ENCODE measurements at places on chromosomes 5 and 9. TPM values are rescaled to one million over a fixed set of nuclear protein-coding genes. Genes with fewer than 3 reads are reported as not detected.

- DNase-seq = no peak
Observed at GRCh38 chr5:167052791-167053190, 1238.7 kb upstream of the WWC1 start.

- peak; percentile 86 for DNase-seq
Observed at GRCh38 chr9:128164307-128164885, 4.3 kb downstream of the BBLN start.

DNA sequence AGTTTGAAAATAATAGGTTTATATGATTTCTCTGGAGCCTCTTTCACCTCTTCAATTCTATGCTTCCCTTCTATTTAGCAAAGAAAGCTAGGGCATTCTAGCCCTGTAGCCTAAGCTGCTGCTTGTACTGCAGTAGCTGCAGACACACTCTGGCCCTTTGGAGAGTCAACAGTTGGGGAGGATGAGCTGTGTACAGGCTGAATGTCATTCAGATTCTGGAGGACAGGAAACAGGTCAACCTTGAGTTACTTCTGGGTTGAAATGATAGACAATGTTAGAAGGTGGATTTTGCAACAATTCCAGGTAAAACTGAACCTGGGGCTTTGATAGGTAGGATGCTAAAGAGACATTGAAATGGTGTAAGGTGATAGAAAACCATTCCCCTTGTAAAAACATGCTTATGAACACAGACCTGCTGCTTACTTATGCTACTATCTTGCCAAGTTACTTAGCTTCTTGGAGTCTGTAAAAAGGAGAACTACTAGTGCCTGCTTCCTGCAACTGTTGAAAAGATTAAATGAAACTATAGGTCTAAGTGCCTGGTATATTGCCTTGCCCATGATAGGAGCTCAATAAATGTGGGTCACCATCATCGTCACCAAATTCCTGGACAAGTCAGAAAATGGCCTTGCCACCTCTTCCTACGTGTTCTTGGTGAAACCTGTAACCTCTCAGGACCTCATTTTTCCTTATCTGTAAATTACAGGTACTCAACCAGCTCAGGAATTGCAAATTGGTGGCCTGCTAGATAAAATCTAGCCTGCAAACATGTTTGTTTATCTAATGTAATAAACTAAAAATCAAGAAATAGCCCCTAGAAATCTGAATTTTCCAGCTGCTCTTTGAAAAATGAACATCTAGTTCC, 83.7 kb downstream of the GALNT10 start:
- no peak for DNase-seq

PTTG1 gene
- 29.8 TPM for total RNA-seq

- no peak for DNase-seq
Observed at GRCh38 chr9:99557816-99558215, 263.9 kb upstream of the NR4A3 start.

DNA sequence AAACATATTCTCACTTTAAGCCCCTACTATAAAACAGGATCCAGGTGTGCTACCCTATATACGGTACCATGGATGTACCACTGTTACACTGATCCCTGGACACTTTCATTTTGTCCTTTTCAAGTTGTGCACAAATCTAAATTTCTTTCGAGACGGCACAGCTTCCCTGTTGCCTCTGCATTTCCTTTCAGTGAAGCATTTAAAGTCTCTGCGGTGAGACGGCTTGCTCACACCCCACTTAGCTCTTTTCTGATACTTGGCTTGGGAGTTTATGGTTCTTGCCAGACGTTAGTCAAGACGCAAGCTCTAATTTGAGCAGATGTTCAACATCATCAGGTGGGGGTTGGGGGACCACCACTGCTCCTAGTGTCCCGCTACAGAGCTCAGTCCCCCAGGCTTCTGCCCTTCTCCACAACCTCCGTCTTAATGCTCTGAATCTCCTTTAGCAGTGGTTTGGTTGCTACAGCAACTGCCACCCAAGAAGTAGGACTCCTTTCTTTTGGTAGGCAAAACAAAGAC, 15.8 kb downstream of the F2RL2 start:
- DNase-seq = no peak

DNA sequence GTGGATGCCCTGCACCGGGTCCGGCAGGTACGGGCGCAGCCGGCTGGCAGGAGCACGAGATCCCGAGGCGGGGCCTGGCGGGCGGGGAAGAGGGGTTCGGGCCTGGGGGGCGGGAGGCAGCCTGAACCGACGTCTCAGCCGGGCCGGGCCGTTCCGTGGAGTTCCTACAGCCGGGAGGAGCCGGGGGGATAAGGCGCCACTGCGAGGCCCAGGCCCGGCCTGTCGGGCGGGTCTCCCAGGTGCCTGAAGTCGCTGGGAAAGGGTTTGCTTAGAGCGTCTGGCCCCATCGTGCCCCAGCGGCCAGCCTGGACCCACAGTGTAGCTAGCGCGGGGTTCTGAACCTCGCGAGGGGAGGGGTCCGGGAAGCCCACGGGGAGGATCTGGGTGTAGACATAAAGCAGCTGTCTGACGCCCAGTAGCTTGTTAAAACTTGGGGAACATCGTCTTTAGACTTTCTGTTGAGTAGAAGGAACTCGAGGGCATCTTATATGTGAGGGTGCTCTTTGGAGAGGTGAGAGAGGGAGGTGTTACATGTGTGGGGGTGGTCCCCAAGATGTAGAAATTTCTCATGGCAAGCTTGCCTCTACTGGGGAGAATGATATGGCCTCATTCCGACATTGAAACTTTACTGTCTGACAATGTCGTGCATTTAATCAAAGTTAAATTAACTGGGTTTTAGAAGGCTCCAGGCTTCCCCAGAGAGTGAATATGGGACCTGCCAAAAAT, 524 bp downstream of the FUBP3 start:
- DNase-seq = peak; percentile 69

GRXCR2 gene
- not detected for total RNA-seq

DNA sequence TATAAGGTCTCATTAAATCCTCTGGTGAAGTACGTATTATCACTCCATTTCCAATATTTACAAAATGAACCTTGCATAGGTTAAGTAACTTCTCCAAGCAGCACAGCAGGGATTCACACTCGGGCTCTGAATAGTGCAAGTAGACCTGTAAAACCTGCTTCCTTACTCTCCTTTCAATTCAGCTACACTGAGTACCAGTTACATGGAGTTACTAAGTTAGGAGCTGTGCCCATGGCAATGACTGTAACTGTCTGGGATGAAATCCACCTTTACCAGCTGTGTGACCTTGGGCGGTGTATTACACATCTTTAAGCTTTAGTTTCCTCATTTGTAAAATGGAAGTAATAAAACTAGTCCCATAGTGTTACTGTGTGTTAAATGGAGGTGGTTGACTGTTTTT, 15.9 kb upstream of the MOB3B start:
- DNase-seq = no peak

GRCh38 chr9:130979591-130980385, 29.2 kb upstream of the LAMC3 start:
- peak; percentile 82 for DNase-seq

- peak; percentile 22 for DNase-seq
Observed at GRCh38 chr5:97224112-97224750, 41.2 kb upstream of the RIOK2 start.

GRCh38 chr9:132984202-132985070, 5.9 kb downstream of the GFI1B start:
- DNase-seq = peak; percentile 69

- no peak for DNase-seq
Observed at GRCh38 chr5:154764967-154765366, 9.8 kb downstream of the LARP1 start.

DNA sequence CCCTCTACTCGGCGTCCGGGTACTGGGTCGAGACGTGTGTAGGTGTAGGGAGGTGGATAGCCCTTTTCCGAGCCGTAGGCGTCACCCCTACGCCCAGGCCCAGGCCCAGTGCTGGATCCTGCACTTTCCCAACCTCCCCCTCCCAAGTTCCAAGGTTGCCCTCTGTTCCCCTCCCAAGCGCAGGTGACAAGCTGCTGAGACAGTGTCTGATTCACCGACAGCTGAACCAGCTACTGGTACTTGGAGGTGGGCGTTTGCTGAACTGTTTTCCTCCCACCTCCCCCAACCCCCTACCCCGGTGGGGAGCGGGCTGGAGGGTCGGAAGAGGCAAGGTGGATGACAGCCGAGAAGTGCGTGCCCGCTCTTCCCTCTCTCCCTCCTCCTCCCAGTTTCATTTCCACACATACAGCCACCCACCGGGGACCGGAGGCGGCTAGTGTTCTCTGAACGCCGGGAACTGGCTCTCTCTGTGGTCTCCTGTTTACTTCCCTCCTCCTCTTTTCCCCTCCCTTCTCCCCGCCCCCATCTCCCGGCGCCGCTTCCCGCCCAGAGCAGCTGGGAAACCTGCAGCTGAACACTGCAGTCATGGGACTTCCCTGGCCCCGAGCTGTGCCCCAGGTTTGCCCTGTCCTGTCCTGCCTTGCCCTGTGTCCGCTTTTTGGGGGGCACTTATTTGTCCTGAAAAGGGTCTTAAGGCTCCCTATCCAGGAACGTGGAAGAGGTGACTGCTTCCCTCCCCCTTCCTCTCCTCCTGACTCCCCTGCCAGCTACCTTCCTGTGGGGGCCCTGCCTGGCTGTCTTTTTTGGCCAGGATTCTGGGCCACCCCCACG, 6.2 kb upstream of the KLF9 start:
- DNase-seq = peak; percentile 79

DNA sequence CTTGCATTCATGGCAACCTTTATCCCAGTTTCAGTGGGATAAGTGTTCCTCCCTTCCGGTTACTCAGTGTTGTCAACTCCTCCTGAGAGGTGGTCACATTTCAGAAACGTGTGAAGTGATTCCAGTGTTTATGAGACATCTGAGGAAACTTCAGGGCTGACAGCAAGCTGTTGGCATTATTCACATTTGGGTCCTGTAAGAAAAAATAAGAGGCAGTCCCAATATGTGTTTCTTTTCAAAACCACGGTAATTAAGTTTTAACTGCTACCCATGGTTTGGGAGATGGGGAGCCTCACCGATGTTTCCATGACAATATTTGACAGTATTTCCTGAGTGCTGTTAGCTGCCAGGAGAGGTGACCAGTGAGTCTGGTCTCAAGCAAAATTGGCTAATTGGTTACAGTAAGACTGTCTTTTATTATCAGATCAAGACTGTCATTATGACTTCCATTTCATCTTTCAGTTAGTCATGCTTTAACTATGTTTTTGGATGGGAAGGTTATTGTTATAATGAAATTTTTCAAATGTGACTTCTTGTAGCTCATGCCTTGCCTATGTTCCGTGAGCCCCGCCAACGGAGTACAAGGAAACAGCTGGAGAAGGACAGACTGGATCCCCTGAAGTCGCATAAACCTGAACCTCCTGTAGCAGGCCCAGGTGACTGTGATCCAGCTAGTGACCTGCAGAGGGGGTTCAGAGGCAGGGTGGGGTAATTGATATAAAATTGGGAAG, 115.3 kb downstream of the GDNF start:
- DNase-seq = no peak

GRCh38 chr9:38339087-38339486, 53.4 kb upstream of the ALDH1B1 start:
- DNase-seq = peak; percentile 81

NR4A3 gene
- total RNA-seq = 0.36 TPM

PCDHGA6 gene
- 5.1 TPM for total RNA-seq

DNA sequence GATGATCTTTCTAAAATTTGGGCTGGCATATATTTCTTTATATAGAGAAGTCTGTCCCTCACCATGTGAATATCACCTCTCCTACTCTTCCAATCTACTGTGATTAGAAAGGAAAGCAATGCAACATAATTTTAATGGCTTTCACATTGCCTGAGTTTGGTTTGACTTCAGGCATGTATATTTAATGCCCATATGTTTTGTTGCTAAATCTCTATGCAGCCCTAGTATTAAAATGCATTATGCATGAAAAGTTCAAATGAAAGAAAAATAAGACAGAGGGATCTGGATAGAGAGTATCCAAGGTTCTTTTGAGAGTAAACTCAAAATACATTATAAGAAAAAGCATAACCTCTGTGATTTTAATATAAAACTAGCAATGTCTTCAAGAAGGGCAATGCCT, 518.3 kb downstream of the PRR16 start:
- DNase-seq = peak; percentile 11

HSPB3 gene
- not detected for total RNA-seq

LHX6 gene
- not detected for total RNA-seq

DNA sequence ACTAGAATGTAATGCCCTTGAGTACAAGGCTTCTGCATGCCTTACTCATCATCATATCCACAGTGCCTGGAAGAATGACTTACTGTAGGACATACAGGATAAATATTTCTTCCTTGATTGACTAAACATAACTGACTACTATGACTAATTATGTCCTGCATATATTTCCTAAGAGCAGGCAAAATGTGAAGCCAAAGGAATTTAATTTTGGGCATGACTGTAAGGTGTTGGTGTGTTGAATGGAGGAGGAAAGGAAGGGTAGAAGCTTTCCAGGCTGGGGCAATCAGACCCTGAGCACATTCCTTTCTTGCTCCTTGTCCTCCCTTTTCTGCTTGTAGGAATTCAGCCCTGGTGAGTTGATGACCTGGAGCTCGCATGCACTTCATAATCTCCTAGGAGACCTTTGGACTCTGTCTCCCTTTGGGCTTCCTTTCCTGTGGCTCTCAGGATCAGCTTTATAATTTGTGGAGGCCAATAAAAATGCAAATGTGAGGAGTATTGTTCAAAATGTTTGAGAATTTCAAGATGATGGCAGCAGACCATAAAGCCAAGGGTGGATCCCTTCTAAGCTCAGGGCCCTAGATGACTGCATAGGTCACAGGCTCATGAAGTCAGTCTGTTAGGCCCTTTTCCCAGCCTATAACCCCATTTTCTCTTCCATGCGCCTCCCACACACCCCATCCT, 174.0 kb downstream of the HMHB1 start:
- DNase-seq = peak; percentile 57

HRH2 gene
- 0.36 TPM for total RNA-seq

DNA sequence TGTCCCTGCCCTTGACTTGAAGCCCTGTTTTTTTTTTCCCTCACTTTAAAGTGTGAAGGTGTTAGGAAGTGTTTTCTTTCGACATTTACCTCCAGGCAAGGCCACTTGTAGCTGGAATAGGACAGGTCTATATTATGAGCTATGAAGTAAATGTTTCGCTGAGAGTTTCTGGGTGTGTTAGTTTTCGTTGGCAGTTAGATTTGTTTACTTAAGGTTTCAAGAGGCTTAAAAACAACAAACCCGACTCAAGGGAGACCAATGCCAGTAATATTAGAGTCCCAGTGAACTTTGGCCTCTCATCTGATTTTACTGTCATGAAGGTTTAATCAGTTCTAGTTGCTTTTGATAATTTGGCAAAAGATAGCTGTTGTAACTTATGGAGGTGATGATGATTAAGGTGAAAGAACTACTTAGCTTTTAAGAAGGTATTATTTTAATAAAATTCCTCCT, 25.2 kb downstream of the OCLN start:
- peak; percentile 72 for DNase-seq

SLC6A18 gene
- not detected for total RNA-seq

DNA sequence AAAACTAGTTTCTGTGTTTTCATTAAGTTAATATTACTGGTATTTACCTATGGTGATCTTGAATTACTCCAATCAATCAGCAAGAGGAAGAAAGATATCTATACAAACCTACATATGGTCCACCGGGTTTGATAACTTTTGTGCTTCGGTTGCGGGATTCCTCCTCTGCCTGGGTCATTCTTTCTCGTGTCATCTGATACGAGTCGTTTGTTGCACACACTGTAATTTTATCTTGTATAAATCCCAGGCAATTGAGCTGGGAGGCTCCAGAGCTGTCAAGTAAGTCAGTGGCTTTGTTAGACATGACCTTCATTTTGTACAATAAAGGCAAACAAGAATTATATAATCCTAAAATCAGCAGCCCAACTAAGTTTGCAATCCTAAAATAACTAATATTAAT, 48.0 kb downstream of the ELL2 start:
- DNase-seq = no peak

All from osteoblast (primary cell).